ENCODE measurements at places on chromosomes 2 and 18.
A peak's percentile ranks its signal among the peaks of the same experiment; 100 is the strongest.

GRCh38 chr2:177771191-177771590, 301.4 kb downstream of the PDE11A start:
- DNase-seq, result no peak

GRCh38 chr2:120251880-120252224, 800 bp upstream of the RALB start:
- DNase-seq, result no peak

DNA sequence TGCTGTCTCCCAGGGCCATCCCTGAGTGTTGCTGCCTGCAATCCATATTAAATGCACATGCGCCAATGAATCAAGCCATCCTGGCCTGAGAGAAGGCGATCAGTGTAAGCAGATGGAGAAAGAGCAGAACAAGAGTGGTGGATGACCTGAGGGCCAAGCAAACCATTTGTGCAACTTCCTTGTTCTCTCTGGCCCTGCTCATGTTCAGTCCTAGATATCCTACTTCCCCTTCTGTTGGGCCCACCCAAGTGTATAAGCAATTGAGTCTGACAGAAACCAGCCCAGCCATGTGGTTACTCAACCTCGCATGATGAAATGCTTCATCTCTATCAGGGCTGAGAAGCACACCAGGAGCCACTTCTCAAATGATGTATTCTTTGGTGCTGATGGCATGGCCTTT, 383.1 kb upstream of the ID2 start:
- no peak for DNase-seq

- no peak for DNase-seq
These were observed 32.1 kb upstream of the DYNAP start for GRCh38 chr18:54558609-54559585.

- DNase-seq, result no peak
These were observed 388.4 kb downstream of the IRS1 start for GRCh38 chr2:226411205-226411604.

- no peak for DNase-seq
These were observed 27.4 kb upstream of the SAG start for GRCh38 chr2:233280114-233280693.

DNA sequence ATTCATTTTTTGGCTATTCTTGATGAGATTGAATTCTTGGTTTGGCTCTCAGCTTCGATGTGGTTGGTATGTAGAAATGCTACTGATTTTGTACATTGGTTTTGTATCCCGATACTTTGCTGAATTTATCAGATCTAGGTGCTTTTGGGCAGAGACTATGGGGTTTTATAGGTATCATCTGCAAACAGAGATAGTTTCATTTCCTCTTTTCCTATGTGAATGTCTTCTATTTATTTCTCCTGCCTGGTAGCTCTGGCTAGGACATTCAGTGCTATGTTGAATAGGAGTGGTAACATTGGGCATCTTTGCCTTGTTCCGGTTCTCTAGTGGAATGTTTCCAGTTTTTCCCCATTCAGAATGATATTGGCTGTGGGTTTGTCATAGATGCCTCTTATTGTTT, 5.5 kb upstream of the TACR1 start:
- no peak for DNase-seq

DNA sequence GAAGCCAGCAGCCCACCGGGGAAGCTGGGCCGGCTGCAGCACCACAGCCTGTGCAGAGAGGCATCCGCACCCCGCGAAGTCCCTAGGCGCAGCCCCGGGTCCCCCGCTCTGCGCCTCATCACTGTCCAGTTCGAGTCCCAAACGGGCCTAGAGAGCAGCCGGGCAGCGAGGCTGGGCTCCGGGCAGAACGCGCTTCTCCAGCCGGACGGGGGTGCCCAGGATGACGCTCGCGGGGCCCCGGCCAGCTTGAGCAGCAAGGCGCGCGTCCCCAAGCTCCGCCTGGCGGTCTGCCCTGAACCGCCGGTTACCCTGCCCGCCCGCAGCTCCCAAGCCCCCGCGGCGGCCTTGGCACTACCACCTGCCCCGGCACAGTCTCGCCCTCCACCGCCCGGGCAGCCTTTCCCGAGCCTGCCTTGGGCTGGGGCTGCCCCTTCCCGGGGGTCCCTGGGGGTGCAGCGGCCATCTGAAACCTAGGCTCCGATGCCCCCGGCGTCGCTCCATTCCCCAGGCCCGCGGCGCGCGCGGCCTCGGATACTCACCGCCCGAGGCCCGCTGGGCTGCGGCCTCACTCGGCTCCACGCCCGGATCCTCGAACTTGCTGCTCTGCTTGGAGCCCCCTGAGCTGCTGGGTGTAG, 591 bp downstream of the SLC16A14 start:
- DNase-seq, result peak; percentile 43

DNA sequence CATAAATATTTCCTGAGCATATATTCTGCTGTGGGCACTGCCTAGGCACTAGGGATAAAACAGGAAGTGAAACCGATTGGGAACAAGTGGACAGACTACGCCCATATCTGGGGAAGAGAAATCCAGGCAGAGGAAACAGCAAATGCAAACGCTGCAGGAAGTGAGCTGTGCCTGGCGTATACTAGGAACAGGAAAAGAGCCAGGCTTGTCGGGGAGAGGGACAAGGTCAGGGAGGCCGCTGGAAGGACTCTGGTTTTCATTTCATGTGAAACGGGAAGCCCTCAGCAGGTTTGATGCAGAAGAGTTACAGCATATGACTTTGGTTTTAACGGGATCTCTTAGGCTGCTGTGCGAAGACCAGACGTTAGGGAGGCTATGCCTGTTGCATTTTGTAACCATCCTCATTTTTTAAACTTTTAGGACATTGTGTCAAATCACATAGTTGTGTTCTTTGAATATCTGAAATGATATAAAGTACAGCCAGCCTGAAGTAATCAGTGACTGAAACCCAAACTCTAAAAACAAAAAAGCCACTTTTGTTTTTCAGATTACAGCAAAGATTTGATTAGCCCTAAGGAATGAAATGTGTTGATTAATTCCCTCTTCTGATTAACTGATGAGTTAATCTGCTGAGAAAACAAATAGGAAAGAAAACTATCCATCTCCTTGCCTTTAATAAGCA, 110.2 kb upstream of the PIEZO2 start:
- DNase-seq, result no peak

GRCh38 chr18:74197705-74198341, 49.5 kb downstream of the TIMM21 start:
- no peak for DNase-seq

- DNase-seq, result no peak
These were observed 15.7 kb upstream of the GPR17 start for GRCh38 chr2:127630096-127630863.

DNA sequence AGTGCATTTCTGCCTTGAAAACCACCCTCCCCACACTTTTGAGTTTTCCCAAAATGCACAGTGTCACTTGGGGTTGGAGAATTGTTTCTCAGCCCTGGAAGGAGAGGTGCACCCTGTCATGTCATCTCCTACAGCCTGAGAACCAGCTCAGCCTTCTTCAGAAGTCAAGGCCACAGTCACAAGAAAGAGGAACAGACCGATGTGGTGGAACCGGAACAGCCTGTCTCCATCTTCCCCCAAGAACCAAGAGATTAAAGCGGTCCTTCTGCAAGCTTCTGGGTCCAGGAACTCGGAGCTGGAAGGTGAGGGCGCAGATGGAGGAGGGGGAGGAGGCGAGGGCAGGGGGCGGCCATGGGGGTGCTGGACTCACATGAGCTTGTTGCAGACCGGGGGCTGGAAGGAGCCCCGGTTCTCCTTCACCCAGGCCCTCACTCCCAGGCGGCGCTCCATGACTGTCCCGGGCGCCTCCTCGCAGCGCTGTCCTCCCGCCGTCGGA, 248 bp downstream of the HAAO start:
- no peak for DNase-seq

DNA sequence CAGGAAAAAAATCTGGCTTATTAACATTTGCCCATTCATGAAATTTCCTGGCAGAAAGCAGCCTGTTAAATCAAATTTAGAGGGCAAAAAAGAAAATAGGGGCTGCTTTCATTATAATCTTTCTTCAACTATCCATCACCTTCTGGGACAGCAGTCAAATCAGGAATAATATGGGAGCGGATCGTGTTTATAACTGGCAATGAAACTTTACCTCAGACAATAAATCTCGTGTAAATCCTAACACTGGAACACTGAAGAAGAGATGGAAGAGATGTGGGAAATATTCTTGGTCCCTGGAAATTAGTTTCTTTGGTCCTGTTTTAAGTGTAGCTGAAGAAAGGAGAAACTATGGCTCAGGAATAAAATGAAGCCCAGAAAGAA, 77.5 kb upstream of the SERTAD2 start:
- DNase-seq, result no peak

DNA sequence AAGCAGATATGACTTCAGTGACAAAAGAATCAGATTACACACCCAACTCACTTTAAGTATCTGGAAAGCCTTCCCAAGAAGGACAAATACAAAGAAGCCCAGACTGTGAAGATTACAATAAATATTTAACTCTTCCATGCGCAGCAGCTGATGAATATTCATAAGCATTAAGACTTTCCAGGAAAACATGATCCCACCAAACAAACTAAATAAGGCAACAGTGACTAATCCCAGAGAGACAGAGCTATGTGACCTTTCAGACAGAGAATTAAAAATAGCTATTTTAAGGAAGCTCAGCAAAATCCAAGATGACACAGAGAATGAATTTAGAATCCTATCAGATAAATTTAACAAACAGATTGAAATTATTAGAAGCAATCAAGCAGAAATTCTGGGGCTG, 108.2 kb upstream of the UBE2E3 start:
- no peak for DNase-seq

DNA sequence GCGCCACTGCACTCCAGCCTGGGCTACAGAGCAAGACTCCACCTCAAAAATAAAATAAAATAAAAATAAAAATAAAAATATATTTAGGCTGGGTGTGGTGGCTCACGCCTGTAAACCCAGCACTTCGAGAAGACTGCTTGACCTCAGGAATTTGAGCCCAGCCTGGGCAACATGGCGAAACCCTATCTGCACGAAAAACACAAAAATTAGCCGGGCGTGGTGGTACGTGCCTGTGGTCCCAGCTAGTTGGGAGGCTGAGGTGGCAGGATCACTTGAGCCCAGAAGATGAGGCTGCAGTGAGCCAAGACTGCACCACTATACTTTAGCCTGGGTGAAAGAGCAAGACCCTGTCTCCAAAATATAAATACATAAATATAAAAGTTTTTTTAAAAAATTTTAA, 6.4 kb downstream of the RTN4 start:
- no peak for DNase-seq

GRCh38 chr2:8009010-8009597, 672.8 kb upstream of the ID2 start:
- DNase-seq, result no peak

DNA sequence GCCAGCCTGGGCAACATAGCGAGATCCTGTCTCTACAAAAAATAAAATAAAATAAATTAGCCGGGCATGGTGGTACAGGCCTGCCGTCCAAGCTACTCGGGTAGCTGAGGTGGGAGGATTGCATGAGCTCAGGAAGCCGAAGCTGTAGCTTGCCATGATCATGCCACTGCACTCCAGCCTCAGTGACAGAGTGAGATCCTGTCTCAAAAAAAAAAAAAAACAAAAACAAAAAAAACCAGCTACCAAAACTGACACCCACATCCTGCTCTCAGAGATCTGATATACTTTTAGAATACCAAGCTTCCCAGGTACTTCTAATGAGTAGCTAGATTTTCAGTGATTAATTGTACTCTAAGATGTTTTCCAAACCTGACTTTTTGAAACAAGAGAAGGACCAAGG, 74.0 kb downstream of the TTC27 start:
- no peak for DNase-seq

- no peak for DNase-seq
These were observed 18.6 kb downstream of the DDX18 start for GRCh38 chr2:117832905-117833613.

DNA sequence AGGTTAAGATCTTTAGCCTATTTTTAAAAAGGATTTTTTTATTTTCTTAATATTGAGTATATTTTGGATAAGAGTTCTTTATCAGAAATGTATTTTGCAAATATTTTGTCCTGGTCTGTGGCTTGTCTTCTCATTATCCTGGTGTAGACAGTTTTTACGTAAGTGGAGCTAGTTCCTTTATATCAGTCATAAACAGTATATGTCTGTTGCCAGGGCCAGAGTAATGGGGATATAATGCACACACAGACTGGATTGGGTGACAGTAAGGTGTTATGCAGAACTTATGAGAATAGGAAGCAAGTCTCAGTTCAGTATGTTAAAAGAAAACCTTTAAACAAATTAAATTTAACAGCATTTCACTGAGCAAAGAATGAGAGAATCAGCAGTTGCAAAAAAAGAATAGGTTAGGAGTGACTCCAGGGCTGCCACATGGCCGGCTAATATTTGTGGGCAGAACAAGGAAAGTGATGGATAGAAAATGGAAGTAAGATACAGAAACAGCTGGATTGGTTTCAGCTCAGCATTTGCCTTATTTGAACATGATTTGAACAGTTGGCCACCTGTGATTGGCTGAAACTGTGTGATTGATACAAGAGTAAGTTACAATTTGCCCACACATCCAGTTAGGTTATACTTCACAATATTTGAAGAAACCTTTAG, 61.1 kb upstream of the ZNG1B start:
- no peak for DNase-seq

DNA sequence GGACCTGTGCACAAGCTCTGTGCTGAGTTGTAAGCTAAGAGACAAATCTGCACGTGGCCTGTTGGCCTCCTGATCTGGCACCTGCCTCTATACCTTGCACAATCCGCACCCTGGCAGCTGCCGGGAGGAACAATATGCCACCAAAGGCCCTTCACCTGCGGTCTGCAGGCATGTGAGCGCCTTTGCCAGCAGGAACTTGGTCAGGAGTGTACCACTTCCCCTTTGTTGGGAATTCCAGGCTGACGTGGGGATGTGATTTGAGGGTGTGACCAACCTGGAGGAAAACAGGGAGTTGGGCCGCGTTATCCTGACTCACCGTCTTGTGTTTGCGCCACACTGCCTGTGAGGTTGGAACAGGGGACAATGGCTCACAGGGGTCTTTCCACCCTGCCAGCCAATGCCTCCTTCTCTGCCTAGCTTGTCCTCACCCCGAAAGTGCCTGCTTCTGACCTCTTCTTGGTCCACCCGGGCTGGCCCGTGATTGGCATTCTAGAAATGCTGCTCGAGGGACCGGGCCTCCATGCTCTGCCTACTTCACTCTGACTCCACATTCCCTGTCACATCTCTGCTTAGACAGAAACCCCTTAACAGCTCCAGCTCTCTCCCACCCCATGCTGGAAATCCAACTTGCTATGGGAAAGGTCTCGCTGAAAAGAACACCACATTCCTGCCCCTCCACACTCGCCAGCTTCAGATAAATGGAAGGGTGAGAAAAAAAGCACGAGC, 67.1 kb upstream of the MAP4K4 start:
- DNase-seq, result no peak

DNA sequence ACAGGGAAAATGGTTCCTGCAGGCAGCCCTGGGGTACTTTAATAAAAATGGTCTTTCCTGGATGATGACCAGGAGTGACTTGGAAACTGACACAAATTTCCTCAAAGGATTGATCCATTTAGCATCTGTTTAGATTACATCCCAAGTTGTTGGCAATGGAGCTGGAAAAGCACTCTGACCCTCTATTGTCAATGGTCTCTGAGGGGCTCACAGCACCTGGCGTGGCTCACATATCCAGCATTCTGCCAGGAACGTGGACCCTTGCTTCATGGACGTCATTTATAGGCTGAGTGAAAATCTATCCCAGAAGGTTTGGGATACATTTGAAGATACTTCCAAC, 43.8 kb downstream of the SERTAD2 start:
- no peak for DNase-seq
